ENCODE measurements at places on chromosomes 7 and 10.

- no peak for DNase-seq
Observed at GRCh38 chr10:26085549-26085948, 131.0 kb upstream of the GAD2 start.

DNA sequence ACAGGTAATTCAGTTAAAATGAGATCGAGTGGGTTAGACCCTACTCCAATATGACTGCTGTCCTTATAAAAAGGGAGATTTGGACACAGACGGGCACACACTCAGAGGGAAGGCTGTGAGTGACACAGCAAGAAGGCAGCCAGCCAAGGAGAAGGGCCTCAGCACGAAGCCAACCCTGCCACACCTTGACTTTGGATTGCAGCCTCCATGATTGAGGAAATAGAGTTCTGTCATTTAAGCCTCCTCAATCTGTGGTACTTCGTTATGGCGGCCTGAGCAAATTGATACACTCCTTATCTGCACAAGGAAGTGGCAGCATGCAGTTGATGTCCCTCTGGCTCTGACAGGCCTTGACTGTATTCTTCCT, 43.8 kb downstream of the SH2D4B start:
- DNase-seq = no peak

GRCh38 chr10:123100030-123100762, 35.6 kb upstream of the HMX3 start:
- DNase-seq = no peak

GRCh38 chr7:25707768-25708620, 444.0 kb upstream of the NFE2L3 start:
- DNase-seq = no peak

GRCh38 chr7:127066974-127067373, 185.8 kb downstream of the GRM8 start:
- no peak for DNase-seq

Data from activated CD4-positive, alpha-beta T cell treated with anti-CD3 and anti-CD28 coated beads, Interleukin-2, Interleukin-4, amounts not matched to agents 100 ng/mL and 50 ng/mL, durations not matched to agents 16 hours and 8 hours (primary cell).